ENCODE measurements at places on chromosomes 7 and 10.

- no peak for DNase-seq
These were observed 248.1 kb upstream of the LRRN3 start for GRCh38 chr7:110842796-110843195.

DNA sequence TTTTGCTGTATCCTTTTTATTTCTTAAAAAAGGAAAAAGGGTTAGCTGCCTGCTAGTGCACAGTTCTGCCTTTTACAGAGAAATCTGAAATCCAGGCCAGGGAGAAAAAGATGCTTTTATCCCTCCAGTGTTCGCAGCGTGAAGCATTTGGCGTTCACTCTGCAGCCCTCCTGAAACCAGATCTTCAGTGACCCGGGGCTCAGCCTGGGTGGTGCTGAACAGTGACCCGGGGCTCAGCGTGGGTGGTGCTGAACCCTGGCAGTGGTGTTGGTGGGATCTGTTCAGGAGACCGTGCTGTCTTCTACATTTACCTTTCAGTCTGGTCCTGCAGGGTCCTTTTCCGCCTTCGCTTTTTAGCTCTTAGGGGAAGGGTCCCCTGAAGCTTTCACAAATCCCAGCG lies 164.7 kb upstream of the KLF6 start:
- no peak for DNase-seq

DNA sequence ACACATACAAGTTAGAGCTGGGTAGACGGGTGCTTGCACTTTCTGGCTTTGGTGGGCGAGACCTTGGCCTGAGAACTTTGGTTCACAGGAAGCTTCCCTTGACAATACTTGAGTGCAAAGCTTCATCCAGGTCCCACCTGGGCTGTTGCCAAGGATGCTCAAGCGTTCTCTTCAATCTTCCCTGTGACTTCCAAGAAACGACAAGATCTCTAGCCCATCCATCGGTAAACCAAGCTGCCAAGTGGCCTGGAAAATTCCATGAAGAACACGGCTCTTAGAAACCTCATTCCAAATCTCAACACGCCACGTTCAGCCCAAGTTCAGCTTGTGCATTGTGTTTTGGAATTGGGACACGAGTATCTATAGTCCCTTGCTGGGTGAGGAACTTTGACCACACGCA lies 84.7 kb downstream of the CHST15 start:
- DNase-seq = no peak

- DNase-seq = no peak
These were observed 11.2 kb downstream of the SLC13A4 start for GRCh38 chr7:135716677-135717238.

- DNase-seq = no peak
These were observed 6.5 kb downstream of the ATP5F1C start for GRCh38 chr10:7794251-7795026.

DNA sequence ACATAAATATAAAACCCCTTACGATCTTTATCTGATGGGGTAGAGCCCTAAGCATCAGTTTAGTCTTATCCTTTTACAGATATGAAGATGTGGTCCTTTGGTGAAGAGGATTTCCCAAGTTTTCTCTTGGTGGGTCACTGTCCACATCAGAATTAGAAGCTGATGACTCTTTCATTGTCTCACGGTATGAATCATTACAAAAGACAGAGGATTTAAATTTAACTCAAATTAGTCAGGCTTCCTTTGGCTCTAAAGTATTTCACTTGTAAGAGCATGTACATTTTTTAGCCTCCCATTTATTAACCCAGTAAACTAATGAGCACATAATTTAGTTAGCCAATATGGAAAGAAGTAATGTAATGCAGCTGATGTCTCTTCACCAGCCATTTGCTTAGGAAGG lies 49.9 kb upstream of the TMEM26 start:
- no peak for DNase-seq

DNA sequence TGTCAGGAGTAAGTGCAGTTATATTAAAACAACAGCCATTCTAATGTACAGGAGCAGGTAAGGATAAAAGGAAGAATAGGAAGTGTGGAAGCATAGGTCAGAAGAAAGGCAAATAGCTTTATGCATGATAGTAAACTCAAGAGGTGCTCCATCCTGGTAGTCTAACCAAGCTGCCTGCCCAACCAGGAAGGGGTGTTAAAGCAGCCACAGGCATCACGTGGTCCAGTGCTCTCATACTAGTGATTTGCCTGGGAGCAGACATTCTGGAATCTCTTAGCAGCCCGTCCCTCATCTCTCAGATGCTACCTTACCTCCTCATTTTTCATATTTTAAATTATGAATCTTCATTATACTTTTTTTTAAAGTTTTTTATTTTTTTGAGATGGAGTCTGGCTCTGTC lies 18.5 kb downstream of the ABRAXAS2 start:
- DNase-seq = no peak

GRCh38 chr10:89120931-89121763 lies 86.0 kb downstream of the CH25H start:
- DNase-seq = no peak

GRCh38 chr10:119343011-119343601 lies 135.7 kb downstream of the GRK5 start:
- DNase-seq = no peak

- DNase-seq = no peak
These were observed 239.2 kb upstream of the FZD8 start for GRCh38 chr10:35881320-35881719.

DNA sequence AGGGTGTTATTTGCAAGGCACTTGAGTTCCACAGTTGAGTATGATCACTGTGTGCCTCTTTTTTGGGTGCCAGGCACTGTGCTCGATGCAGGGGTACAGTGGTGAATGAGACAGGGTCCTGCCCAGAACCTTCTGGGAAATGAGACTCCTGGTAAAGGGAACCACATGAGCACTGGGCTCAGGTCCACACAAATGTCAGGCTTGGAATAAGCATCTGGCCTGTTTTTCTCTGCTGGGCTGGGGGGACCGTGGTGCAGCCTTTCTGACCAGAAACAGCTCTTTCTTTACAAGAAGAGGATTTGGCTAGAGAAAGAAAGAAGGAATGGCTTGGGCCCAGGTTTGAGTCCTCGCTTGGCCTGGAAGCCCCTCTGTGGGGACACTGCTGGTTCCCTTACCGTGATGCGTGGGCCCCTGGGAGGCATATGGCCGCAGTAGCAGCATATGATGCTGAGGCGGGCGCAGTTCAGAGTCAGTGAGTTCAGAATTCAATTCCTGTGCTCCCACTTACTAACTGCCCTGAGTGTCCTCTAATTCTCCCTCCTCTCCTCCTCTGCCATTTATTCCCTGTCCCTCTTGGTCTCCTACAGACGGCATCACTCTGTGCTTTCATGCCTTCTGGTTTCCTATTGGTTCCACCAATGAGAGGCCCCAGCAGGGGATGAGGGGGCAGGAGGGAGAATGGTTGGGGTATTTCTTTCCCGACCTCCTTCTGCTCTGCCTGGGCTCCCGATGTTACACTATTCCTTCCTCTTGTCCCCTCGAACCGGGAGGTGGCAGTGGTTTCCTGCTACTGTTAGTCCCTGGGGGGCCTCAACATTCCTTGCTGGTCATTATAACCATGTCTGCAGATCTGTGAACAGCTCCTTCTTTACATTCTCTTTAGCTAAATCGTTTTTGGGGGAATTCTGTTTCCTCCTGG lies 9.6 kb upstream of the KCP start:
- DNase-seq = no peak

GRCh38 chr7:100827330-100828226 lies at the start of gene EPHB4:
TSS of gene EPHB4 (minus strand) at chr7:100827523. CDS start at chr7:100827030, 493 bp downstream.
- no peak for DNase-seq

DNA sequence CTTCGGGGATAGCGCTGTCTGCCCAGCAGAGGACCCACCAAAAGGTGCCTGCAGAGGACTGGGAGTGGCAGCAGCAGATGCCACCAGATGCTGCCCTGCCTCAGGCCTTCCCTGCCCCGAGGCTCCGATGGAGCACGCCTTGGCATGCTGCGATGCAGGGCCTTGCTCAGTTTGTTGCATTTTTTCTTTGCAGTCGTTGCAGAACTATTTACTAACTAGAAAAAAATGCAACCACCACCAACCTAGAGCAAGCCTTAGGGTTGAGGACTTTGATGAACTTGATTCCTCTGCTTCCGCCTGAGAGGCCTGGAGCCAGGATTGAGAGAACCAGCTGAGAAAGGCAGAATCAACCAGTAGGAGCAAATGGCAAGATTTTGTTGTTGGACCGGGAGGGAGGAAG lies 585.6 kb upstream of the MKI67 start:
- no peak for DNase-seq

- DNase-seq = no peak
These were observed 29.1 kb upstream of the CALD1 start for GRCh38 chr7:134750083-134751062.

DNA sequence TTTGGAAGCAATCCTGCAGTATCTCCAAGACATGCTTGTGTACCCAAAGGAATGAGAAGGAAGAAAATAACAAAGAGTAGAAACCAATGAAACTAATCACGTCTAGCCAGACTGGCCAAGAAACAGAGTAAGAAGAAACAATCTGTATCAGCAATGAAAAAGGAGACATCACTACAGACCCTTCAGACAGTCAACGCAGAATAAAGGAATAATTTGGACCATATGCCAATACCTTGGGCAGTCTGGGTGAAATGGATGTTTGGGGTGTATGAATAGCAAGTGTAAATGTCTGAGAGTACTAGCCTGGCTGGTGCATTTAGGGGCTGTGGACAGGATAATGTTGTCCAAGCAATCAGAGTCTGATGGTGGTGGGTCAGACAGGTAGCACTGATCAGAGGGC lies 61.1 kb downstream of the SLC29A4 start:
- DNase-seq = no peak

- no peak for DNase-seq
These were observed 6.5 kb upstream of the EIF5AL1 start for GRCh38 chr10:79505829-79506228.

GRCh38 chr7:104946338-104946737 lies 67.7 kb upstream of the KMT2E start:
- DNase-seq = no peak

GRCh38 chr10:75269605-75270004 lies 33.8 kb upstream of the COMTD1 start:
- DNase-seq = no peak

DNA sequence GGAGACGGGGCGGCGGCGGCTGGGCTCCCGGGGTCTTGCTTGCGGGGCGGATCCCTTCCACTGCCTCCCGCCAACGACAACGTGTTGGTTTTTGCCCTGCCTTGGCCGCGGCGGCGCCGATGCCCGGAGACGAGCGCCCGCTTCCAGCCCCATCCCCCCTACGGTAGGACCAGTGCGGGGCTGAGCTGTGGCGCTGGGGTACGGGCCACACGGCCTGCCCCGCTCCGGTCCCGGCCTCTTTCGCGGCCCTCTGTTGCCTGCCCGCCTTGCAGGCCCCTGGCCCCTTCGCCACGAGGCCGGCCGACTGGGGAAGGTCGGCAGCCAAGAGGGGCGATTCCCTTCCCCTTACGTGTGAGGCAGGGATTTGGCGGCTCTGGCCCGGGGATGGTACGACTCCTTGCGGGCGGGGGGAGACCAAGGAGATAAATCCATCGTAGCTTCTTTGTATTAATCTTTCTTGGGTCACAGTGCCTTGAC lies 488 bp downstream of the EIF4H start:
- no peak for DNase-seq

DNA sequence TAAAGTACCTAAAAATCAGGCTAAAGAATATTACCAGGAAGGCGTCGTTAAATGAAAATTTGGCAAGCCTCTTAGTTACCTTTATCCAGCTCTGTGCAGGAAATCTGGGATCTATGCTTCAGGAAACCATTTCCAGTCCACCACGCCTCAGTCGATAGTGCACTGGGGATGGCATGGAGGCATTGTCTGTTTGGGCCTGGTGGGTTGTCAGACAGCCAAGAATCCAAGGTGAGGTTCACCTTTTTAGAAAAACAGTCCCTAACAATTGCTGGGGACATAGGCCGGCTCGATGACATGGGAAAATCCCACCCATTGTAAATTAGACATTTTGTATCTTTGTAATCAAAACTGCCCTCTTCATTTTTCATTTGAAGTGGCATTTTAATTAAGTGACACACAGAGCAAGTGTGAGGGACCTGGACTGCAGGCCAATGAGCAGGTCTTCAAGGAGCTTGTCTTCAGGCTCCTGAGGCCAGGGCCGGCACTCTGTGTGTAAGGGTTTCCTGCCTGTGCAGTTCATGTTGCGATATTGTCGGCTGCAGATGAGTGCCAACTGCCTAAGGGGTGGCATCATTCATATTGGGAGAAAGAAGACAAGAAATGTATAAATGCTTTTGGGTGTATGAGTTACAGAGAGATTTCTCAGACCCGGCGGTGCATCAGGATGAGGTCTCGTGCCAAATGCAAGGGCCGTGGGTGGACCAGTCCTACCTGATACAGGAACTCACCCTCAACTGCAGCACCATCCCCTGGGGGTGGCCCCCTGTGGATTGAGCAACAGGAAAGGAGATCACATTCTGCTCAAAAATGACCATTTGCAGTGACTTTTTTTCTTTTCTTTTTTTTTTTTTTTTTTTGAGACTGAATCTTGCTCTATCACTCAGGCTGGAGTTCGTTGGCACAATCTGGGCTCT lies 80.8 kb downstream of the PTPRE start:
- no peak for DNase-seq

DNA sequence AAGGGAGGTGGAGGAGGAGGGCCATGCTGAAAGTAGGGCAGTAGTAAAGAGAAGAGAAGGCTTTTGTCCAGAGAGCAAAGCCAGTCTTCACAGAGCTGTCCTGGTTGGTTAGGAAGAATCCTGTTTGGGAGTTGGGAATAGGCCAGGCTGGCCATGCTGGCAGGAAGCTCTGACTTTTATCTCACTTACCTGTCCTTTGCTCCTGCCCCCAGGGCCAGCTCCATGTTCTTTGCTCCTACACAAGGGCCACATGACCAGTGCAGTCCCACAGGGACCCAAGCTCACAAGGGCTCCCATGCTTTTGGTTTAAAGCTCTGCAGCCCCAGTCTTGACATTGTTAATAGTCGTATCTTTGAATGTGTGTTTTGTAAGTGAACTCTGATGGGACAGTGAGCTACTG lies 161.6 kb upstream of the KMT2E start:
- DNase-seq = no peak

- DNase-seq = no peak
These were observed 21.6 kb downstream of the AGAP3 start for GRCh38 chr7:151107882-151108281.

- no peak for DNase-seq
These were observed 101.7 kb upstream of the SVIL start for GRCh38 chr10:29736366-29737073.

GRCh38 chr7:137931823-137932222 lies 70.1 kb downstream of the CREB3L2 start:
- DNase-seq = no peak

- DNase-seq = no peak
These were observed 6.9 kb upstream of the LDB3 start for GRCh38 chr10:86661161-86662025.
